Testis (tissue), 5 donors: ENCODE measurements at places on chromosomes 16 and 17.

DNA sequence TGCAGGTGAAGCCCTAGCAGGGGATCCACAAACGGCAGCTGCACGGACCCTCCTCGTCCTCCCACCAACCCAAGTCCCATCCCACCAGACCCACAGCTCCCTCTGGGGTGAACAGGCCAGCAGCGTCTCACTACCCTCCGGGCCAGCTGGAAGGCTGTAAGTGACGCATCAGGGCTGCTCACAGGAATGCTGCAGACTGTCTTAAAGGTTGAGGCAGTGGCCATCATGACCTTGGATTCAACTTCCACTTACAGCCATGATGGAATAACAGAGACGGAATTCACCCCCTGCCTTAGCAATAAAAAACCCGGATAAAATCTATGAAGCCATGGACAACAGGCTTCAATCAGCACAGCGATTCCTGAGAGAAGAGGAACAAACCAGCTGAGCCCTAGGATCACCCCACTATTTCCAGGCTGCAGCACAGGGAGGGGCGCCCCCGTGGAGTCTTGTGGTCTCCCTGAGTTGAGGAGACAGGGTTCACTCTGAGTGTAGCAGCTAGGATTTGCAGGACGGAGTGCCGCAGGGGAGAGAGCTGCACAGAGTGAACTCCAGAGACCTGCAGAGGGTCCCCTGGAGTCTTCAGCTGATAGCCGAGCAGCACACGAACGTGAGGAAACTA, 10.5 kb downstream of the FAM83G start:
- DNase-seq: no peak

- DNase-seq: no peak
Observed at GRCh38 chr17:46199379-46199778, 6.2 kb upstream of the KANSL1 start.

DNA sequence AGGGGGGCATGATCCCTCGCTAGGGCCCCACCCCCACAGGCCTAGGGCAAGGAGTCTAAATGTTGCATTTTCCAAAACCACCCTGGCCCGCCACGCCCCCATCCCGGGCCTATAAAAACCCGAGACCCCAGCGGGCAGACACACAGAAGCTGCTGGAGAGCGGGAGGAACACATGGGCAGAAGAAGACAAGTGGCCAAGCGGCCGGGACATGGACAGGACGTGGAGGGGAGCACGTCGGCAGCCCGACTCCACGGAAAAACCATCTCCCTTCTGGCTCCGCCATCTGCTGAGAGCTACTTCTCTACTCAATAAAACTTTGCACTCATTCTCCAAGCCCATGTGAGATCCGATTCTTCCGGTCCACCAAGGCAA, 34.1 kb upstream of the ENPP7 start:
- no peak for DNase-seq

DNA sequence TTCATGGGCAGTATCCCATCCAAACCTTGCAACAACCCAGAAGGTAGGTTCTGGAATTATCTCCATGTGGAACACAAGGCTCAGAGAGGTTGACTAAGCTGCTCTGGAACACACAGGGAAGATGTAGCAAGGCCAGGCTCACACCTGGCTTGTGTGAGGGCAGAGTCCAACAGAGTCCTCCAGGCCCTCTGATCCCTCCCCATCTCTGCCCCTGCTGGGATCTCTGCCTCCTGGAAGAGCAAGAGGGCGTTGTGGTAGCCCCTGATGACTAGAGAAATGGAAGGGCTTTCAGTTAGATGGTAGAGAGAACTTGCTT, 7.0 kb upstream of the PPP1R1B start:
- no peak for DNase-seq
